ENCODE measurements at places on chromosomes 3 and 15.

DNA sequence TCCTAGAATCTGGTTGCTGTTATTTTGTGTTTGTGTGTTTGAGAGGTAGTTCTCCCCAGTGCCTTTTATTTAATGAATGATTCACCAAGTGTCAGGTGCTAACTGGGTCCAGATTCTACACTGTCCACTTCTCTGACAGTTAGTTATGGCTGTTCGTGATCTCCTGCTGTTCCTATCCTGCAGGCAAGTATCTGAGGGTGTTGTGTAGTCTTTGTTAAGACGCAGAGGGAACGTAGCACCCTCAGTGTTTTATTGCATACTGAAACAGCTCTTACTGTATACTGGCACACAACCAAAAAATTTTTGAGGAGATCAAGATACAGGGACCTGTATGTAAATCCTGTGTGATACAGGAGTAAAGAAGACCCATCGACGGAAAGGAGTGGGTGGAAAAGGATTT is 1271.3 kb downstream of the ROBO1 start:
- no peak for DNase-seq

GRCh38 chr3:188230962-188231361 is 77.0 kb downstream of the LPP start:
- DNase-seq, result no peak

DNA sequence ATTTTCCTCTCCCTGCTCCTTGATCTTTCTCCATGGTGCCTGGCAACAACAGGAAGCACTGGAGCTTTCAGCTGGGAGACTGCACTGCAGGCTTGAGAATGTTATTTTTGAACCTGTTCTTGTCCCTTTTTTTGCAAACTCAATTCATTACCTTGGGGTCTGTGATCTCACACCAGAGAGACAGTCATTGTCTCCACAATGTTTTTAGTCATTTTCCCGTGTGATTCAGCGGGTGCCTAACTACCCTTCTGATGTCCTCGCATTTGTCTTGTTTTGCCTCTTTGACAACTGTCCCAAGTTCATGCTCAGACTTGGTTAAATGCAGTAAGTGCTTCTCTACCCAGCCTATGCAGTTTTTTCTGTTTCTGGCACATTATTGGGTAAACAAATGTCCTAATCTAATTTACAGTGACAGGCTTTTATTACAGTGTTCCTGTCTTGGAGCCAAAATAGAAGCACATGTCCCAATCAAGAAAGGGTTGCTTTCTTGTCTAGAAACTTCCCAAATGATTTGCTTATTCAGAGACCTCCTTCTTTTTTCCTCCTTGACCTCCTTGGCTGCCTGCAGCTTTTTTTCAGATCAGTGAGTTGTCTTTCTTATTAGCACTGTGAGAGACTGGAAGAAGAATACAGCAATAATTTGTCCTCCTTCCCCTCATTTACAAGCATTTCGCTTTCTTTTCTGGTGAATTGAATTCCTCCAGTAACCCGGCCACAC is 162.4 kb downstream of the NSUN3 start:
- DNase-seq, result no peak

- DNase-seq, result no peak
These were observed 6.8 kb upstream of the DUSP7 start for GRCh38 chr3:52063026-52063723.

- no peak for DNase-seq
These were observed 248.9 kb downstream of the TJP1 start for GRCh38 chr15:29573197-29573838.

- no peak for DNase-seq
These were observed 375.3 kb downstream of the OCA2 start for GRCh38 chr15:27723821-27724220.

DNA sequence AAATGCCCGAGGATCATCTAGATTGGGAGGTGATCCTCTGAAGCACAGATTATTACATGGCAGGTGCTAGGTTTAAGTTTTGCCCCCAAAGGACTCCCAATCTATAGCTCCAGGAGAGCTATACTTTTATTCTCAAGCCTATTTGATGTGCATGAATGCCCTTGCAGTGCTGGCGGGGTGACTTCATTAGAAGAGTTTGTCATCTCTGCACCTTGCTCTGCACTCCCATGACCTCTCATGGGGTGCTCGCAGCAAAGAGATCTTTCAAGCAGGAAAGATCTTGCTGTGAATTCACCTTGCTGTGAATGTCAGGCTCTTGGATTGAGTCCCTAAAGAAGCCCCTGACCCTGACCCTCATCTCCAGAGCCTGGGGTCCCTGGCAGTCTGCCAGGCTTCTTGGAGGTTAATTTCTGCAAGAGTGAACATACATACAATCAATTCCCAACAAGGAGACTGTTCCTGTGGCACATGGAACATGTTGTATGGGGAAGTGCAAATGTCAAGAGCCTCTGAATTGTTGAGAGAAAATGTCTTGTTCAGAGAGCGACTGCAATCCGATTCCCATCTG is 45.9 kb downstream of the FAM43A start:
- no peak for DNase-seq

DNA sequence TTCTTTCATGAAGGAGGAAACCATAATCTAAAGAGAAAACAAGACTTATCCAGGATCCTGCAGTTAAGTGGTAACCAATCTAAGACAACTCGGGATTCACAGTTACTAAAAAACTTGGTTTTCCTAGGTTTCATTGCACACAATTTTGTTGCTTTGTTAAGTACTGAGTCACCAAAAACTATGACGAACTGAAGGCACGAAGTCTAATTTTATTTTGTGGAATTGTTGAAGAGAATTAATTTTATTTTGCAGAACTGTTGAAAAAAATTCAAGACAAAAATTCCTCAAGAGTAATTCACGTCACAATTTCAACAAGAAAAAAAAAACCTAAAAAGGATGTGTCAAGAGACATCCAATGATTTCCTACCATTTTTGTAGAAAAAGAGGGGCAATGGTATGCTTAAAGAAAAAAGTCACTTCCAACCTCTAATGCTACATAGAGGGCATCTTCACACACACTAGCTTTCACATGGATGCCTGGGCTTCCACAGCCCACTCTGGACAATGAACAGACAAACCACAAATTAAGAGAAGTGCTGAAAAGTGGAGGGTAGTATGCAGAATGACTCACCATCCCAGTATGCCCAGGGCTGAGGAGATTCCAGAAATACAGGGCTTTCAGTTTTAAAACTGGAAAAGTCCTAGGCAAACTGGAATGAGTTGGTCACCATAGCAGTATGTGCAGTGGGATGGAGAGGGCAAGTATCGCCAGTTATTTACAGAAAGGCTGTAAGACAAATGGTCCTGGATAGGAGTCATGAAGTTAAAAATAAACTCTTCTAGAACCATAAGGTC is 29.2 kb downstream of the PLOD2 start:
- DNase-seq, result no peak

DNA sequence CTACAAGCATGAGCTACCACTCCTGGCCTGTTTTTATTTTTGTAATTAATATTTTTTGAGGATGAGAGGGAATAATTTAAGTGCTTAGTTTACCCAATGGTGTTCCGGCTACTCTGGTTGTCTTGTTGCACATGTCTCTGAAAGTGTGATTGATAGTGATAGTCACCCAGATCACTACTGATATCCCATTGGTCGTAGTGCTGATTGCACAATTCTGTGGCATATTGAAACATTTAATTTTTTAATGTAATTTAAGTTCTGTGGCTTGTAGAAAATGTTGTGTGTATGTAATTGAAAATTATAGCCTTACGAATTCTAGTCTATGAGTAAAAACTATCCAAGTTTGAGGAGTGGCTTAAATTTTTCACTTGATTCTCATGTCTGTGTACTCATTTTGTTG is 11.9 kb downstream of the ARIH2 start:
- no peak for DNase-seq

DNA sequence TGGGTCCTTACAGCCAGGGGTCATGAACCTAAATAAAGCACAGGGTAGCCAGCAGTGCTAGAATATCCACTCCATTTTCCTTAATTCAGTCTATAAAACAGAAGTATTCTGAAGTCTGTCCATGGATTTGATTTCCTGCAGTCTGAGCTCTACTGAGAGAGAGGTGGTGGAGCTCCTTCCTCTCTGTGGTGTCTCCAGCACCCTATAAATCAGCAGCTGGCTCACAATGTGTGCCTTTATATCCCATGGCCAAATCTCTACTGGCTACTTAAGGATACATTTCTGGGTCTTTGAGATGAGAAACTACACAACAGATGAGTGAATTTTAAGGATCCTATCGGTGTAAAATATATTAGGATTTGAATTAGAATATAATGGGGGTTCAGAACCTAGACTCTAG is 339.9 kb upstream of the RBMS3 start:
- no peak for DNase-seq

- no peak for DNase-seq
These were observed 340.9 kb upstream of the TPRG1 start for GRCh38 chr3:188830893-188831292.

GRCh38 chr3:29695643-29696198 is 414.9 kb downstream of the RBMS3 start:
- no peak for DNase-seq

GRCh38 chr15:39127925-39128617 is 452.8 kb upstream of the THBS1 start:
- no peak for DNase-seq

GRCh38 chr3:128803307-128803706 is 76.1 kb upstream of the ACAD9 start:
- DNase-seq, result no peak

DNA sequence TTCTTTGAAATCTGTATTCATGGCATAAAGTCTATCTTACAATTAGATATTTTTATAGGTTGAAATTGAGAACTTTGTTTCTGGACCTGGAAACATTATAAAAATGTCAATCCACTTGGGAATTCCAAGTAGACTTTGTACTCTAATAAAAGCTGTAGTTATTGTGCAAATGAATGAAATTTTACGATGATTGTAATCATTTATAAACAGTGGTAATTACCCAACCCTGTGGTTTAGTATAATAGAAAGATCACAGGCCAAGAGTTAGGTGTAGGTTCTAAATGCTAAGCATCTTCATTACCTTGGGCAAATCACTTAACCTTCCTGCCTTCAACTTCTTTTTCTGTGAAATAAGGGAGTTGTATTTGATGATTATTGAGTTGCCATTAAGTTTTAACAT is 13.2 kb upstream of the SLC7A14 start:
- no peak for DNase-seq

All from T-helper 1 cell (primary cell).